ENCODE measurements at places on chromosomes 3 and 15.

- no peak for DNase-seq
These were observed 88.2 kb upstream of the RNF7 start for GRCh38 chr3:141649871-141650270.

GRCh38 chr3:90102146-90102545 lies 994.7 kb downstream of the EPHA3 start:
- DNase-seq: no peak

GRCh38 chr15:92020804-92021203 lies 167.3 kb downstream of the SLCO3A1 start:
- no peak for DNase-seq

DNA sequence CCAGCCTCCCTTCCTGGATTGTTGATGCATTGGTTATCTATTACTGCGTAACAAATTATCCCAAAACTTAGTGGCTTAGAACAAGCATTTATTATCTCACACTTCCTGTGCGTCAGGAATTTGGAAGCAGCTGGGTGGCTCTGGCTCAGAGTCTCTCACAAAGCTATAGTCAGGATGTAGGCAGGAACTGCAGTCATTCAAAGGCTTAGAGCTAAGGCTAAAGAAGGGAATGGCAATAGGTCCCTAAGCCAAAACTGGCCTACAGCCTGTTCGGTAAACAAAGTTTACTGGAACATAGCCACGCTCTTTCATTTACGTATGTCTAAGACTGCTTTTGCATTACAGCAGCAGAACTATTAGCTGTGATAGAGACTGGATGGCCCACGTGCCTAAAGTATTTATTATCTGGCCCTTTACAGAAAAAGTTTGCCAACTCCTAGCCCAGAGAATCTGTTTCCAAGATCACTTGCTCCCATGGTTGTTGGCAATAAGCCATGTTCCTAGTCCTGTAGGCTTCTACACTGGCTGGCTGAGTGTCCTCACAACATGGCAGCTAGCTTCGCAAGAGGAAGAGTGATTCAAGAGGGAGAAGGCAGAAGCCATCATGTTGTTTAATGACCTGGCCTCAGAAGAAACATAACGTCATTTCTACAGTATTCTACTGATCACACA lies 132.4 kb downstream of the SNRK start:
- no peak for DNase-seq

GRCh38 chr3:81549388-81549787 lies 212.1 kb downstream of the GBE1 start:
- no peak for DNase-seq

All from stimulated activated CD4-positive, alpha-beta T cell treated with anti-CD3 and anti-CD28 coated beads, Interleukin-2, amount 100 ng/mL, for 48 hours (primary cell).